Glomerular endothelial cell (primary cell): ENCODE measurements at places on chromosomes 12 and 14. TPM values are rescaled to one million over a fixed set of nuclear protein-coding genes. Genes with fewer than 3 reads are reported as not detected.
A peak's percentile ranks its signal among the peaks of the same experiment; 100 is the strongest.

GRCh38 chr12:129579879-129580278 is 323.9 kb downstream of the TMEM132D start:
- DNase-seq = no peak

- no peak for DNase-seq
These were observed 3.3 kb downstream of the BRMS1L start for GRCh38 chr14:35829449-35829848.

DNA sequence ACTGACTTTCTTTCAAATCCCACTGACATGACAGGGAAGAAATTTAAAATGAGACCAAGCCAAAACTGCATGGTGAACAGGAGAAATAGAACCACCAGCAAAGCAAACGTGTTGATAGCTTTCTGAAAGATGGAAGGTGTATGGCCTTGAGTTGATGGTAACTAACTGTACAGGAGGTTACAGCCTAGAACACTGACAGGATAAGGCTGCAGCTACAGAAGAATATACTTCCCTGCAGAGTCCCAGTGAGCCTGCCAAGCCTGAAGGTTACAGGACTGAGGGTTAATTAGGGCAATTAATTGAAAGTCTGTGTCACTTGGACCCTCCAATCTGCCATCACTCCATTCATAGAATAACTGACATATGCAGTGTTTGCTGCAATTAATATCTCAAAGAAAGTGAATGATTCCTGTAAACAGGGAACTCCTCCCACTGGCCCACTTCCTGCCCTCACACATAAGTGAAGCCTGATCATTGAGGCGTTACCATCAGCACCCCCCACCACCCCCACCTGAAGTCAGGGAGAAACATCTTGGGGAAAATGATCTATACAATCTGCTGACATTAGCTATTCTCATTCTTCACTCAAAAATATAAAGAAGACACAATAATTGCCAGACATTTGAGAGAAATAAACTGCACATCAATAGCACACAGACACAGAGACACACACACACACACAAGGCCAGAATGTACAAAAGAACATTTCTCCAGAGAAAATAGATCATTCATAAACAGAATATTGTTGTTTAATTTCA is 73.4 kb downstream of the GTF2A1 start:
- no peak for DNase-seq

- no peak for DNase-seq
These were observed 14.1 kb downstream of the STAB2 start for GRCh38 chr12:103600967-103601728.

GLT8D2 gene
- total RNA-seq = 2.3 and 3.8 TPM in 2 replicates

WDR89 gene
- total RNA-seq = 7.1 and 9.0 TPM in 2 replicates

- no peak for DNase-seq
These were observed 197.1 kb downstream of the MED13L start for GRCh38 chr12:116080415-116080814.

CLEC4C gene
- not detected in 2 replicates for total RNA-seq

LBHD2 gene
- not detected in 2 replicates for total RNA-seq

PLCZ1 gene
- total RNA-seq = not detected in 2 replicates

- DNase-seq = no peak
These were observed 152.3 kb downstream of the DIO2 start for GRCh38 chr14:80059041-80059440.

DNA sequence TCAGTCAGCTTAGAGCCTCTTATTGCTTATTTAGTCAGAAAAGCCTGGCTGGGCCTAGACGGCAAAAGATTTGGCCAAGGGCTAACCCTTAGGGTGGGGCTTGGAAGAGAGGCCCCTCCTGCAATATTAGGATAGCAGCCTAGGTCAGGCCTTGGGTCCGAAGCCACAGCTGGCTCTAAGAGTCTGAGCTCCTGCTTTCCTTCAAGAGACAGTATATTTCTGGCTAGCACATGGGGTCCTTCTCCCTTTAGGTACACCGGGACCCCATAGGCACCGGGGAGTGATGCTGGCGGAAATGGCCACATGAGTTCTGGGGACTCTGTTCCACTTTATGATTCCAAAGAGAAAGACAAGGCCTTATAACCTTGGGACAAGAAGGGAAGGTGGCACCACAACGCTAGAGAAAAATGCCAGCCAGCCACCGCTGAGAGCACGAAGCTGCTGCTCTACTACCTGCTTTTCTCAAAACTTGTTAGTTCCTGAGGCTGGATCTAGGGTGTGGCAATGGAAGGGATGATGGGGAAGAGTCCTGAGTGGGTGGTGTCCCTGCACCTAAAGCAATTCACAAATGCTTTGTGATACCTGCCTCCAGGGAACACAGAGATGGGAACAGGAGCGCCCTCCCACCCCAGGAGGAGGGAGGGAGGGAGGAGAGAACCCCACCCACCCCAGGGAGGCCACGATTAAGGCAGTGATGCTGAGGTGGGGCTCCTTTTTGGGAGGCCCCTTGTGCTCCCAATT is 3.1 kb upstream of the AVIL start:
- DNase-seq = no peak

STX2 gene
- 35.1 and 36.7 TPM in 2 replicates for total RNA-seq

VSX2 gene
- not detected in 2 replicates for total RNA-seq

CATSPERB gene
- total RNA-seq = not detected in 2 replicates

GRCh38 chr14:30842431-30842830 is 31.9 kb upstream of the COCH start:
- no peak for DNase-seq

GRCh38 chr12:5535541-5535940 is 103.6 kb downstream of the NTF3 start:
- no peak for DNase-seq

GRCh38 chr12:24534622-24535021 is 414.3 kb downstream of the BCAT1 start:
- no peak for DNase-seq

OASL gene
- total RNA-seq = 0.39 and 2.4 TPM in 2 replicates

DNA sequence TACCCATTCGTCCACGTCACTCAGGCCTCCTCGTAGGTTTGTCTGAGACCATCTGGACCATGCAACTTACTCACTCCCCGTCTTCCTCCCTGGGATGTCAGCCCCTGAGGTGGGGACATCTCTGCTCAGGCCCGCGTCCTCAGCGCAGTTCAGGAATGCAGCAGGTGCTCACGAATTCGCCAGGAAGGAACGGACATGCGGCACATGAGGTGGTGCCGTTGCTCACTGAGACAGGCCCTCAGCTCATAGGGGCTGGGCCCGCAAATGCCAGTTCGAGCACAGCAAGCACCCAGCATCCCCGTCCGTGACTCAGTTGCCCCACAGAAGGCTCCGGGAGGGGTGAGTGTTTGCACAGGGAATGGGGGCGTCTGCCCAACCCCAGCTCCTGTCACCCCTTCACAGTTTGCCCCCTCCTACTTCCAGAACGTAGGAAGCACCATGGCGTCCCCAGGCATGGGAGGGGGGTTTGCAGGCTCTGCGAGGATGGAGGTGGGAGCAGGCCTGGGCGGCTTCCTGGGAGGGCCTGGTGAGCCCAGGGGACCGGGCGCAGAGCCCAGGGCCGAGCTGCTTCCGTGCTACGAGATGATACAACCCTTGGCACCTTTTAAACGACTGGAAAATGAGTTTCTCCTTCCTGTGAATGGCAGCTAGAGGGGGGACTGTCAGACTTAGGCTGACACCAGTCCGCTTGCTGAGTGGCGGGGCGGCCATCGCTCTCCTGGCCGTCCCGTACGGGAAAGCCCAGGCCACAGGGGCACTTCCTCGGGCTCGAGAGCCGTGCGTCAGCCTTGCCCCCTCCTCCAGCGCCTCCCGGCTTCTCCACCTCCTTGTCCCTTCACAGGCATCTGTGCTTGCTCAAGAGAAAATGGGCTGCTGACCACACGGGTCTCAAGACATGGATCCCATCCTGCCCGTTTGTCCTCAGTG is 6.9 kb downstream of the GALNT9 start:
- no peak for DNase-seq

GRCh38 chr12:49921936-49922335 is 18.2 kb upstream of the FAIM2 start:
- DNase-seq = no peak

DNA sequence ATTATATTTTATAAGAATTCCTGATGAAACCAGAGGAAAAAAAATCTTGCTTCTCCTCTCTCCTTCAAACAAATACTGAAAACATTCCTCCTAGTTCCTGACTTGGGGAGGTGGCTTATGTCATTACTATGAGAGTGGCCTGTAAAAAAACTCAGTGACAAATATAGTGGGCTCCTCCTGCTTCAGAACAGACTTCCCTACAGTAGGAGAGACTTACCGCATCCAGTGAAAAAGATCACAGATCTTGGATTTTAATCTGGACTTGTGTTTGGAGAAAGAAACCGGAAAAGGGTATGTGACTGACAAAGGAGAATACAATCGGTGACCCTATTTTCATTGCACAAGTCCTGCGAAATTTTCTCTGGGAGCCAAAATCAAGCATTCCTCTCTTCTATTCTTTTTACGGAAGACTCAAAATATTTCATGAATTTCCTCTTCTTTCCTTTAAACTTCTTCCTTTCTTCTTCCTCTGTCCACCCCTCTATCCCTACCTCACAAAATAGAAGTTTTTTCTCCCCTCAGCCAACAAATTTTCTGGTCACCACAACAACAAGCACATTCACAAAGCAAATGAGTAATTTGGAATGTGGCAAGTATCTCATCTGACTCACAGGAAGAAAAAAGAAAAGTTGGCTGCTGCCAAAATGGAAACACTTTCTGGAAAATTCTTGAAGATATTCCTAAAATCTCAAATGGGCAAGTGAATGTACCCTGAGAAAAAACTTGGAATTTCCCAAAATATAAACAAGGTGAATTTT is 185.1 kb upstream of the CDKN3 start:
- DNase-seq = peak; percentile 72

GRCh38 chr12:55675666-55676065 is 32.0 kb downstream of the ITGA7 start:
- no peak for DNase-seq

SLCO1B1 gene
- total RNA-seq = not detected in 2 replicates

TC2N gene
- 0.29 and 0.53 TPM in 2 replicates for total RNA-seq

GRCh38 chr12:68832504-68832867 is 24.5 kb downstream of the MDM2 start:
- DNase-seq = no peak

DNA sequence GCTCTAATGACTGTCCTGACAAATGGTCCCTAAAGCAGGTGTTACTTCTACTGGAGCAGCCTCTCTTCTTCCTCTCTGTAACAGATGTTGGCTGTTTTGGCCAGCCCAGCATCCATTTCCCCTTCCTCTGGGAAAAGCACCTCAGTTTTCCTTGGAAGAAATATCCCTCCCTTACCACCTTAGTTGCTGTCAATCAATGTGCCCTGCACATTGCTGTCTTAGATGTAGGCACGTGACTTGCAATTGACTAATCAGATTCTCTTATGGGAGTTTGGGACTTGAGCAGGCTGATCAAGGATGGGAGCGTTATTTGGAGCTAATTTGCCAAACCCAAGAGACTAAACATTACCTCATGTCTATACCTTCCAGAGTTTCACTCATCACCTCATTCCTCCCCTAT is 12.0 kb upstream of the TMED2 start:
- DNase-seq = no peak

GRCh38 chr12:101695706-101696105 is 1.7 kb upstream of the CHPT1 start:
- DNase-seq = no peak

TMPRSS12 gene
- not detected in 2 replicates for total RNA-seq

OR11H12 gene
- not detected in 2 replicates for total RNA-seq

AQP6 gene
- total RNA-seq = not detected in 2 replicates

- no peak for DNase-seq
These were observed 90.3 kb upstream of the EGLN3 start for GRCh38 chr14:34041220-34041619.

- DNase-seq = no peak
These were observed 15.4 kb downstream of the TRAFD1 start for GRCh38 chr12:112140728-112141127.

DNA sequence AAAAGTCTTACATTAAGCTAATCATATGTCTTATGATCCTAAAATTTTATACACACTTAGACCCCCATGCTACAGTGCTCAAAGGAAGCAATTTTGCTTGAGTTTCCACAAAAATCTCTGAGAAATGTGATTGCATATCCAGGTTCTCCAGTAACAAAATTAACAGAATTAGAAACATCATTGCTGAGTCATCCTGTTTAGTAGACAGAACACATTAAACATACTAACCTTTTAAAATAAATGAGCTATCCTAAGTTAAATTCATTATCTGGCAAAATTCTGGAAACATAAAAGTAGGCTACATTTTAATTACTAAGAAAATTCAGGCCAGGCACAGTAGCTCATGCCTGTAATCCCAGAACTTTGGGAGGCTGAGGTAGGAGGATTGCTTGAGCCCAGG is 94.7 kb downstream of the DENND5B start:
- DNase-seq = no peak

DNA sequence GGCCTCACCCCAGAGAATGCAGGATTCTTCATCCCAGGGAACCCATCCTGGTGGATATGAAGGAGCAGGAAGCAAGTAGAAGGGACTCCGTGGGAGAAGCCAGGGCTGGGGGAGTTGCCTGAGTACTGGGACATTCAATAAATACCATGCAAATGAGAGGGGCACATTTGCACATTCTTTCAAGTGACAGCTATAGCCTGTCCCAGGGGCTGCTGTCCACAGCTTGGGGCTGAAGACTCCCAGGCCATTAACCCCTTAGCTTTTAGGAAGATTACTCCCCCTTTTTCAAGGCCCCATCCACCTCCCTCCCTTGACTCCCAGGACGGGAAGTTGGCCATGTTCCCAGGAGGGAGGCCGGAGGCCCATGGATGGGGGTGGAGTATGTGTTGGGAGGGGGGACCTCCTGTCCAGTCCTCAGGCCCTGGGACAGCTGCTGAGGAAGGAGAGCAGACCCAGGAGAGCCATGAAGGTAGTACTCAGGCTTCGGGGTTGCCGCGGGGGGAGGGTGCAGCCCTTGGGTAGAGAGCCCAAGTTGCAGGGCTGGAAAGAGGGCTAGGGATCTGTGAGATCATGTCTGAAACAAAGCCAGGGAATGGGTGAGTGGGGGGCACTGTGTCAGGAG is 974 bp upstream of the TNS2 start:
- DNase-seq = no peak

- no peak for DNase-seq
These were observed 3.5 kb downstream of the DEGS2 start for GRCh38 chr14:100155756-100156616.

SCAF11 gene
- 78.1 and 95.6 TPM in 2 replicates for total RNA-seq

GRCh38 chr12:13961971-13962370 is 19.4 kb downstream of the GRIN2B start:
- no peak for DNase-seq

CEBPE gene
- total RNA-seq = not detected in 2 replicates

- no peak for DNase-seq
These were observed 8.7 kb downstream of the DRAM1 start for GRCh38 chr12:101885912-101886561.

NELL2 gene
- total RNA-seq = 0.35 TPM in 1 of 2 replicates, not detected in the other

DNA sequence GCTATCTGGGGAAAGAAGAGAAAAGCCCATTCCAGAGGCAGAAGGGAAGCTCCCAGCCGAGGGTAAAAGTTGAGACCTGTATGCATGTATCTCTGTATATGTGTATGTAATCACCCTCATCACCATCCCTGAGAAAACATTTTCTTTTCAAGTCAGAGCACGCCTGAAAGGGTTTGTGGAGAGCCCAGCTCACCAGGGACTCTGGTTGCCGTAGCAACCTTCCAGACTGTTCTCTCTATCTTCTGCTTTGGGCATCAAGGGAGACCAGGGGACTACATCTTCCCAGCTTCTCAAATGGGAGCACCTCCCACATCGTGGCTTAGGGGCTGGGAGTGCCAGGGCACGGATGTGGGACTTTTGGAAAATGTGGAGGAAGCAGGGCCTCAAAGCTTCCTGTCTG is 93.5 kb downstream of the GALNT8 start:
- DNase-seq = no peak

PPP1R36 gene
- total RNA-seq = not detected in 2 replicates

GRCh38 chr14:59199614-59200013 is 11.1 kb downstream of the DAAM1 start:
- DNase-seq = no peak
